Glutamatergic neuron (in vitro differentiated cells): ENCODE measurements at places on chromosomes 12 and 14. TPM values are rescaled to one million over a fixed set of nuclear protein-coding genes. Genes with fewer than 3 reads are reported as not detected.

The SYT1 gene
- total RNA-seq, result 155 TPM

GRCh38 chr12:92259696-92260251 lies 114.1 kb upstream of the BTG1 start:
- DNase-seq, result no peak

DNA sequence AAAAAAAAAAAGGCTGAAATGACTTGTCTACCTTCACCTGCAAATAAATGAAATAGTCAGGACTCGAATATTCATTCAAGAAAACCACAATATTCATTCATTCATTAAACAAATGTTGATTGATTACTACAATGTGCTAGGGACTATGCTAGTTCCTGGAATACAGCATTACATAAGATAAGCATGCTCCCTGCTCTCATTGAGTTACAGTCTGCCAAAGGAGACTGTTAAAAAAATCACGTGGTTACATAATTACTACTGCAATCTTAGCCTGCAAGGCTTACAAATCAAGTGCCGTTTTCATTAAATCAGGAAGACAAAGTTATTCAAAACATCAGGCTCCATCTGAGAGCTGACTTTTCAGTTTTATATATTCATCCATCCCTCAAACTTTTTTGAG lies 70.4 kb upstream of the RIC8B start:
- no peak for DNase-seq

DNA sequence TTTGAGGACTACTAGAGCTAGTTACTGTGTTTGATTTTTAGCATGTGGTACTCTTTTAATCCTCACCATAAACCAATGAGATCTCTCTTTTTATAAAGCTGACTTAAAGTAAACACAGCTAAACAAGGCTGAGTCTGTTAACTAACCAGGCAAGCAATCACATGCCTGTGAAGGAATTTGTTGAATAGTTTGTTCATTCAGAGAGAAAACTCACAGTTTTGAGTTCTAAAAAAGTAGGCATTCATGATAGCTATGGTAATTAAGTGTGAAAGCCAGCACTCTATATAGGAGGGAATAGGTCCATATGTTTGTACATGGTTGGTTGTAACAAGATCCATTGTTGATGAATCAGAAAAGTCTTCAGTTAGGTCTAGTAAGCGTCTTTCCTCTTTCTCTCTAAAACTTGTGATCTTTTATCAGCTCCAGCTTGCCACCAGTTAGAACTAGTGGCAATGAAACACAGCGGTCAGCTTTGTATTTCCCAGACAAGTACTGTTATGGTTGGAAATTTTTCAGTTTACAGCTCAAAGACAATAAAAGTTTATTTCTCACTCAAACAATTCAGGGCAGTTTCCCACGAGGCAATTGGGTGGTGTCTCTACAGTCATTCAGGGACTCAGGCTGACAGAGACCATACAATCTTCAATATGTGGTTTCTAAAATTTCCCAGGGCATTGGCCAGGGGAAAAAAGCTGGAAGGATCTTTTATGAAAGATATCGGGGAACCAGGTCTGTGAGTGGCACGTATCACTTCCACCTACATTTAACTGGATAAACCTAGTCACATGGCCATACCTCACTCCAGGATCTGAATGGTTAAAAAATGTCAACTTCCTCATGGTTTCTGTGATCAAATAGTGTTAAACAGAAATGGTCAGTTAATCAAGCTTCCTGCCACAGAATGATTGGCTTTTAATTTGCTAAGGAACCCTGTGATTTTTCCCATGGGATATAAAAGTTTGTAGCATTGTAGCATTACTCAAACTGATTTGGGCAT lies 203.1 kb downstream of the KIF21A start:
- DNase-seq, result no peak

DNA sequence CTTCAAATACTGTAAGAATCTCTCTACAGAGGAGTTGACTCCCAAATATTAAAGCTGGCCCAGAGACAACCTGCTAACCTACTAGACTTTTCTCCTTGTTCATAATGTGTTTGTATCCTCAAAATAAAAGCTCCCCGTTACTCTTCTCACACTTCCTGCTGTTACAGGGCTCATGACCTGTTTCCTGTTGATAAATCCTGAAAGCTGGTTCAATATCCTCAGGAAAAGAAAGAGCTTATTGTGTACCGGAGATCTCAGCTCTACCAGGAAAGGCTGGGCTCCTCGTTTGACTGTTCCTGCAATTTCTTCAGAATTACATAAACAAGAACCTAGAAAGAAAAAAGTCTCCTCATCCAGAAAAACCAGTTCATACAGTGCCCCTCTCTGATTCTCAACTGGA lies 30.8 kb downstream of the CLEC1A start:
- DNase-seq, result no peak

GRCh38 chr12:125105600-125105999 lies 40.4 kb downstream of the AACS start:
- DNase-seq, result no peak

DNA sequence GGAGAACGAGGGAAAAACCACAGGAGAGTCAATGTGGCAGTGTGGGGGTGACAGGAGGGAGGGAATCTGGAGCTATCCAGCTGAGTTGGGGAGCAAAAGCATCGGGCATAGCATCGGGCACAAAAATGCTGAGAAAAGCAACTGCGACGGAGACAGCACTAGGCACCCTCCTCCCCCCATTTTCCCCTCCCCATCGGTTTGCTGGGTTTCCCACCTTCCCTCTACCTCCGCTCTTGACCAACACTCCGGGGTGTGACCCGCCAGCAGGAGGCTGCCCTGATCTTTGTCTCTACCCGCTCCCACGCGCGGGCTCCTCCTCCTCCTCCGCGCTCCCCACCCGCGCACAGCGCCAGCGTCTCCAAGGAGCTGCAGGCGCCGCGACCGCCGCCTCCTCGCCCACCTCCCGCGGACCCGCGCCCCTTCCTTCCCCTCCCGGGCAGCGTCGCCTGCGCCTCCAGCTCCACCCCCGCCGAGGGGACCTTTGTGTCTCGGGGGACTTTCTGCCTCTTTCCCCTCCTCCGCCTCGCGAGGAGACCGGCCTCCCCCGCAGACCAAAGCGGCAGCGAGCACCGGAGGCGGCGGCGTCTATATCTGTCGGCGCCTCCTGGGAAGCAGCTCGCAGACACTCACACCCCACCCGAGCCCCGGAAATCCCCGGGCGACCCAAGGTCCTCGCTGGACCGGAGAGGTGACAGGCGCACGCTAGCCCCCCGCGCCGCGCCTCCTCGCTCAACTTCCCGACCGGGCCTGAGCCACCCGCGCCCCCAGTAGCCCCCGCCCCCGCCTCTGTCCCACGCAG lies 920 bp downstream of the CDK17 start:
- peak; percentile 83 for DNase-seq

DNA sequence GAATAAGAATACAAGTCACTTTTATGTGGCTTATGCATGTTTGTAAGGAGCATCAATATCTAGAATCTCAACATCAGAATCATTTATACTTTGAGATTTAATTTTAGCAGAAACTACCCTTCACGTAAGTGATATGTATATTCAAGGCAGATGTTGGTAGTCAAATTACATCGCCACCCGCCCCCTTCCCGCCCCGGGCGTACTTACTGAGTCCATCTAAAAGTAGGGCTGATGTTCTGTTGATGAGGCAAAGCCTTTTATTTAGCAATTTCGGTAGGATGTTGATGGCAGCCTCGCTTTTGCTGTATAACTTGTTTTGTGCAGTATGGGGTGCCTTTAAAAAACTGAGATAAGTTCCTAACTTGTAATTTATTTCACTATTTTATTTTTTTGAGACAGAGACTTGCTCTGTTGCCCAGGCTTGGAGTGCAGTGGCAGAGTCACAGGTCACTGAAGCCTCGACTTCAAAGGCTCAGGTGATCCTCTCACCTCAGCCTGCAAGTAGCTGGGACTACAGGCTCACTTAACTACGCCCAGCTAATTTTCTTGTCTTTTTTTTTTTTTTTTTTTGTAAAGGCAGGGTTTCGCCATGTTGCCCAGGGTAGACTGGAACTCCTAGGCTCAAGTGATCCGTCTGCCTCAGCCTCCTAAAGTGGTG lies 30.8 kb downstream of the KTN1 start:
- DNase-seq, result no peak

DNA sequence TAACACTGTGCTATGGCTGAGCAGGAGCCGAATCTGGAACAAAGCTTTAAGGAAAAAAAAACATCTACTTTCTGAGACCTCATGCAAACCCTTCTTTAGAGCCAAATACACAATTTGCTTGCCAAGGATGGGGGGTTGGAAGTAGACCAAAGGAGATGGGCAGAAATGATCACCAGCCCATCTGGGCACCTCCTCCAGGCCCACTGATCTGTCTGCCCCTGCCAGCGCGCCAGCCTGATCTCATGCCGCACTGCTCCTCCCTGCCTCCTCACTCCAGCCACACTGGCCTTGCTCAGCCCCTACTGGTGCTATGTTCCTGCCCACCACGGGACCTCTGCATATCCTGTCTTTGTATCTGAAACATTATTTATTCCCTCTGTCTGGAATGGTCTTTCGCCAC lies 24.8 kb upstream of the RAB35 start:
- no peak for DNase-seq

DNA sequence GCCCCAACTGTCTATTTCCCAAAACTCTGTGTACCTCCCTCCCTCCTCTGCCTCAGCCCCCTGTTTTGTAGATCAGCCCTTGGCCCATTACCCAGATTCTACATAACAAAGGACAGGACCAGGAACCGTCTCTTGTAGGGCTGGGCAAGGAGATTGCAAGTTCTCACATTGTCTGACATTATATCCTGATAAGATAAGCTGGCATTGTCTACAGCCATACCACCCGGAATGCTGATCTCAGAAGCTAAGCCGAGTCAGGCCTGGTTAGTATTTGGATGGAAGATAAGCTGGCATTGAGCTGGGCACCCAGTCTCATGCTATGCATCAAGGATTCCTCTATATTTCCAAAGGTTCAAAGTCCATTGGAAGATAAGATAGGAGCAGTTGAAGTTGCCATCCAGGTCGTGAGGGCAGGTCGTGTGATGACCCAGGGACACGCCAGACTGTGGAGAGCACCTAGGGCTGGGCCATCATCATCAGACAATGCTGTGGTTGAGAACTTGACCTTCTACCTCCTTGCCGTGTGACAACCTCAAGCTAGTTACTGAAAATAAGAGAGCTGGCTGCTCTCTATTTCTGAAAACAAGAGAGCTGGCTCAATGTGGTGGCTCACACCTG lies 29.5 kb downstream of the PHETA1 start:
- no peak for DNase-seq

DNA sequence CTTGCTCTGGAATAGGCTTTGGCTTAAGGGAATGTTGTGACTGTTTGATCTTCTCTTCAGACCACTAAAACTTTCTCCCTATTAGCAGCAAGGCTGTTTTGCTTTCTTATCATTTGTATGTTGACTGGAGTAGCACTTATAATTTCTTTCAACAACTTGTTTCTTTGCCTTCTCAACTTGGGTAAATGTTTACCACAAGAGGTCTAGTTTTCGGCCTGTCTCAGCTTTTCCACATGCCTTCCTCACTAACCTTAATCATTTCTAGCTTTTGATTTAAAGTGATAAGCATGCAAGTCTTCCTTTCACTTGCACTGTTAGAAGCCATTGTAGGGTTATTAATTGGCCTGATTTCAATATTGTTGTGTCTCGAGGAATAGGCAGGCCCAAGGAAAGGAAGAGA lies 126.7 kb upstream of the AEBP2 start:
- DNase-seq, result no peak

DNA sequence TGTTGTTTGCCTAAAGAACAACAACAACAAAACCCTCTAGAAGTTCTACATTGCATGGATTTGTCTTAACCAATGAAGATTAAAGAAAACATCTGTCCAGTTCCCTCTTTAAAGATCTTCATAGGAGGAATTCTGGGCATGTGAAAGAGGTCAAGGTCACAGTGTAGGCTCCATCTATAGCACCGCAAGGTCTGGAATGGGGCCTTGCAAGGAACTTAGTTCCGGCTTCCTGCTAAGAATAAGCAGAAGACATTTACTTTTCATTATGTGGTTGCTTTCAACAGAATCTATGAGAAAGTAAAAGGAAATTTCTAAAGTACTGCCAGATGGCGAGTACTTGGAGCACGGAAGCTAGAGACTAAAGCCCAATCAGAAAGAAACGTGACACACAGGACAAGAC lies 57.2 kb upstream of the GNPNAT1 start:
- no peak for DNase-seq

GRCh38 chr12:110475426-110475825 lies 6.8 kb downstream of the FAM216A start:
- no peak for DNase-seq

DNA sequence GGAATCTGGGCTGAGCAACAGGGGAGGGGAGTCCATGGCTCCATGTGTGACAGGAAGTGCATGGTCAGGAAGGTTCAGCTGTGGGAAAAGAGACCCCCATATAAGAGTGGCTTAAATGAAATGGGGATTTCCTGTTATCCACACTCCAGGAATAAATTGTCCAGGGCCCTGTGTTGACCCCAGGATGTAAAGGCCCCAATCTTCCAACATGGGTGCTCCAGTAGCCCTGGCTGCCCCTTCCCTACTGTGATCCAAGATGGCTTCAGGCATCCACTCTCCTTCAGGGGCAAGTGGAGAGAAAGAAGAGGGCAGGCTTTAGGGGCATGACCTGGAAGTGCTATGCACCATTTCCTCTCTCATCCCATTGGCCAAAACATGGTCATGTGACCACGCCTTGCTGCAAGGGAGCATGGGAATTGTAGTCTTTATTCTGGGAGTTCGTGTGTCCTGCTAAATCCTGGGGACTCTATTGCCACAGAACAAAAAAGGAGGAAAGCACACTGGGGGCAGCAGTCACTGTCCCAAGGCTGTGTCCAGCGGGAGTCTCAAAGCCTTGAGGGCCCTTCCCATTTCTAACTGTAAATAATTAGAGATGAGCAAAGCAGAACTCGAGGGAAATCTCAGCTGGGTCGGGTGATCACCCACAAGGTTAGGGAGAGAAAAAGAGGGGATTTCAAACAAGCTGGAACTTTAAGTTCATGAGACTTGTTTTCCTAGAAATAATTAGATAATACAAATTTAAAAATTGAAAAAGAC lies 289.2 kb downstream of the ADGRD1 start:
- DNase-seq, result peak; percentile 65

The AQP6 gene
- 0.37 TPM for total RNA-seq

DNA sequence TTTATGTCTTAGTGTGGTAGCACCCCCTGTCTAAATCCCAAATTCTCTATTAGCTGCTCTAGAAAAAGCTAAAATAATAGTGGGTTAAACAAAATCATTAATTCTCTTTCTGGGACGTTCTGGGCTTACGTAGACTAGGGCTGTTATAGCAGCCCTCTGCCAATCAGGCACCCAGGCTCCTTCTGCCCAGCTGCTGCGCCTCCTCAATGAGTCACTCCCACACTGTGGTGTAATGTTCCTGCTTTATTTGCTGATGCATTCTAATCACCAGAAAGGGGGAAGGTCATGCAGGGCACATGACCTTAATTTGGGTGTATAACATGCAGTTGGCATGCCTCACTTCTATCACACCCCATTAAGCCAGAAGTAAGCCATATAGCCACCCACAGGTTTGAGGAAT lies 294.5 kb downstream of the GALC start:
- no peak for DNase-seq

- peak; percentile 57 for DNase-seq
Observed at GRCh38 chr12:3135522-3136461, 58.6 kb downstream of the TSPAN9 start.

GRCh38 chr12:64175254-64175945 lies 46.7 kb downstream of the KICS2 start:
- DNase-seq, result no peak

The BCL2L14 gene
- not detected for total RNA-seq

GRCh38 chr12:132210223-132211055 lies 66.2 kb downstream of the NOC4L start:
- DNase-seq, result no peak
